ENCODE measurements at places on chromosomes 16 and 17. TPM values are rescaled to one million over a fixed set of nuclear protein-coding genes. Genes with fewer than 3 reads are reported as not detected.

DNA sequence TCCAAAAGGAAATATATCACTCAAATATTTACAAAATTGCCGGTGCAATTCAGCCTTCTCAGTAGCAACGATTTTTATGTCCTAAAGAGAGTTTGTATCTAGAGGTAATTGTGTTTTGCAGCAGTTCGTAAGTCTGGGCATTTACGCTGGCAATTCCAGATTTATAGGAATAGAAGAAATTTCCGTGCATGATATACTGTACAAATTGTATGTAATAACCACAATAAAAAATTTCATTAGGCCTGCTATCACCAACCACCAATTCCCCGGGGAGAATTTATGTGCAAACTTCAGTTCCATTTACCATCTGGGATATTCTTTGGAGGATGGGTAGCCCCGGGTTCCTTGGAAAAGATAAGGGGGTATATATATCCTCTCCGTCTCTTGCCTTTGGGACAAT lies 401.5 kb downstream of the TMEM114 start:
- DNase-seq: no peak

EME1 gene
- total RNA-seq: 13.5 TPM

- no peak for DNase-seq
Measured at GRCh38 chr17:48176471-48176855, 68.9 kb downstream of the SNX11 start.

ASPA gene
- not detected for total RNA-seq

GRCh38 chr16:2919511-2920255 lies 8.0 kb downstream of the FLYWCH1 start:
- DNase-seq: peak; percentile 48

- peak; percentile 99 for DNase-seq
Measured at GRCh38 chr16:75996491-75996890, 270.2 kb upstream of the CPHXL start.

C17orf58 gene
- total RNA-seq: 6.2 TPM

GRCh38 chr16:76343769-76344168 lies 66.6 kb downstream of the CNTNAP4 start:
- no peak for DNase-seq

GRCh38 chr17:50052241-50052796 lies 3.6 kb upstream of the ITGA3 start:
- no peak for DNase-seq

ATAD5 gene
- 9.2 TPM for total RNA-seq
